ENCODE measurements at places on chromosomes 7 and 10.
A peak's percentile ranks its signal among the peaks of the same experiment; 100 is the strongest.

DNA sequence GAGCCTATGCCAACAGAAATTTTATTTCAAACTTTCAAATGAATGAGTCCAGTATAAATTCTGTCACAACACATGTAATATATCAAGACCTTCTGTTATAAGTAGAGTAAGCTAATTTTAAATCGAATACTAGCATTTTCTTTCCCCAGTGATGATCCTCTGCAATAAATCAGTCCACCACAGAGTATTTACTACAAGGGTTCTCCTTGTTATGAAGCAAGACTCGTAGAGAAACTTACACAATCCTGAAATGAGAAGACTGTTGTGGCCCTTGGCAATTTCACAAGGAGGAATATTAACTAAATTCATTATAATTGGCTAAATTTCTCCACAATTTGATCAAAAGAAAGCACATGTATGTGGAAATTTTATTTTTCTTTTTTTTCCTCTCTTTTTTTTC is 312.4 kb upstream of the DGKB start:
- DNase-seq, result no peak

- DNase-seq, result no peak
Observed at GRCh38 chr10:35986756-35987502, 344.8 kb upstream of the FZD8 start.

DNA sequence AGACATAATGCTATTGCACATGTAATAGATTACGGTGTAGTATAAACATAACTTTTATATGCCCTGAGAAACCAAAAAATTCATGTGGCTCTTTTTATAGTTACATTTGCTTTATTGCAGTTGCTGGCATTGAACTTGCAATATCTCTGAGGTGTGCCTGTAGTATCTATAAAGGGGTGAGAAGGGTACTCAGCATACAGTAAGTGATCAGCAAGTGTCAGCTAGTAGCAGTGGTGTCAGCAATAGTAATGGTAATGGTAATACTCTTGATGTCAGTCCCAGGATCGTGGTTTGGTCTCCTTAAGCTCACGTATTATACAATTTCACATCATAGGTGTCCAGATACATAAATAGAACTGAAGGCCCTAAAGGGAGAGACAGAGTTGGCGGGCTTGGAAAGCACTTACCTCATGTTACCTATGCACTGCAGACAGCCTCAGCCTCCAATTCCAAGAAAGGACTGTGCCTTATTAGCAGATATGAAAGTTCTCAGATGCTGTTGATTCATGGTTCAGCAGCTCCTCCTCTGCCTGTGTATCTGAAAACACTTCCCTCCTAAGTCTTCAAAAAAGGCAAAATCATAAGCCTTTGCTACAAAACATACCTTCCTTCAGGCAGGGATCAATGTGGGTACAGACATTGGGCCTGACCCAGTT is 6.6 kb upstream of the GIMAP7 start:
- no peak for DNase-seq

DNA sequence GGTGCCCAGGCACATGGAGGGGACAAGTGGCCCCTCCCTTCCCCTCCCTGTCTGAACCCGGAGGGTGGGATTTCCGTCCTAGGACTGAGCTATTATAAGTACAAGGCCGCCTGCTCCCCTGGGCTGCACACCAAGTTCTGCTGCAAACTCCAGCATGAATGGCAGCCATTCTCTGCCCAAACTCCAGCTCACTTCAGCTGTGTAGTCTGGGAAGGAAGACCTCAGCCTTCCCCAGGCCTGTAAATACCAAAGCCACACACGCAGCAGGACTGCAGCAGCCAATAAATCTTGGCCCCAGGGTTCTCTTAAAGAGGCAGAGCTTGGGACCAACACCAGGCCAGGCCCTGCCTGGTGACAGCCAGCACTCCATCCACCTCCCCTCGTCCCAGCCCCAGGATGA is 291.3 kb upstream of the ZMIZ1 start:
- DNase-seq, result no peak

GRCh38 chr10:79056736-79057391 is 11.9 kb upstream of the ZMIZ1 start:
- no peak for DNase-seq

GRCh38 chr7:75628055-75628454 is 110.7 kb downstream of the HIP1 start:
- no peak for DNase-seq

- no peak for DNase-seq
Observed at GRCh38 chr10:118564652-118565051, 30.8 kb downstream of the PRLHR start.

DNA sequence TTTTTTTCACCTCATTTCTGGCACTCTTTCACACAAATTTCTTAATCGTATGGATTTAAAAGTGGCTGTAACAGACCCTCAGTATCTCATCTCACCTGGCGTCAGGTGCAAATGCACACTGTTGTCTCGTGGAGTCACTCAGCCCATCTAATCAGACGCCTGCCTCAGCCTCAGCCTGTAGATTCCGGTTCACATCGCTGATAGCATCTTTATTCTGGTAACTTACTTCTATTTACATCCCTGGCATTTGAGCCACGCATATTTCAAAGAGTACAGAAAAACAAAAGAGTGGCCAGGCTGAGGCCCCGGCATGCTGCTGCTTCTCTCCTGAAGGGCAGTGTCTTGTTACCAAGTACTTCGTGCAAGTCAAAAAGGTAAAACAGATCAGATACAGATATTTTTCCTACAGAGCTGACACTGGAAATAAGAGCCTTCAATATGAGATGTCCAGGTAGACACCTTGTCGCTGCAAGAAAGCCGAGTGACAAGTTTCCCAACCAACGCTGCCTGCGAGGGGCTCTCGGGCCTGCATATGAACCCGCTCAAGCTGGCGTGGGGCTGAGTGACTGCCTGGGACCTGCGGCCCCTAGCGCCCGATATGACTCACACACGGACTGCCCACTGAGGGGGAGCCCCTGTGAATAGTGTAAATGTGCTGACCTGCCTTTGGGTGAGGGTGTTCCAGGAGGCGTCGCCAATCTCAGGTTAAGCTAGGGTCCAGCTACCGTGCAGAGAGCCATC is 4.3 kb downstream of the VIPR2 start:
- DNase-seq, result no peak

DNA sequence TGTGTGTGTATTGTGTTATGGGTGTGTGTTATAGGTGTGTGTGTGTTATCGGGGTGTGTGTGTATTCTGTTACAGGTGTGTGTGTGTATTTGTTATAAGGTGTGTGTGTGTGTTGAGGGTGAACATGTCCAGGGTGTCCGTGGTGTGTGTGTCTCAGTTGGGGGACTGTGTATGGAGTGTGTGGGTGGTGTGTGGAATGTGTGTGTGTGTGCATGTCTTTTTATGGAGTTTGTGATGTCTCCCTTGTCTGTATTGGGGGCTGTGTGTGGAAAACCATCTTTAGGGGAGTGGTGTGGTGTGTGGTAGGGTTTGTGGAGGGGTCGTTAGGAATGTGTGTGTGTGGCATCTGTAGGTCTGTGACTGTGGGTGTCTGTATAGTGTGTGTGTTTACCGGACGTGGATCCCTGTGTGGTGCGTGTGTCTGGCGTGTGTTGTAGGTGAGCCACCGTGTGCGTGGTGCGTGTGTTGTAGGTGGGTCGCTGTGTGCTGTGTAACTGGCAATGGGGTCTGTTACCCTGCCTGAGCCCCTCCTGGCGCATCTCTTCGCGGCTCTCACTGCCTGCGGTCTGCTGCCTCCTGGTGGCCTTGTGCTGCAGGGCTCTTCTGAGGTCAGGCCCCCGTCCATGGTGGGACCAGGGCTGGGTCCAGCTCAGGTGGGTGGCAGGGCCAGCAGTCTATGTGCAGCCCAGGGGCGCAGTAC is 61.7 kb downstream of the PALD1 start:
- no peak for DNase-seq

DNA sequence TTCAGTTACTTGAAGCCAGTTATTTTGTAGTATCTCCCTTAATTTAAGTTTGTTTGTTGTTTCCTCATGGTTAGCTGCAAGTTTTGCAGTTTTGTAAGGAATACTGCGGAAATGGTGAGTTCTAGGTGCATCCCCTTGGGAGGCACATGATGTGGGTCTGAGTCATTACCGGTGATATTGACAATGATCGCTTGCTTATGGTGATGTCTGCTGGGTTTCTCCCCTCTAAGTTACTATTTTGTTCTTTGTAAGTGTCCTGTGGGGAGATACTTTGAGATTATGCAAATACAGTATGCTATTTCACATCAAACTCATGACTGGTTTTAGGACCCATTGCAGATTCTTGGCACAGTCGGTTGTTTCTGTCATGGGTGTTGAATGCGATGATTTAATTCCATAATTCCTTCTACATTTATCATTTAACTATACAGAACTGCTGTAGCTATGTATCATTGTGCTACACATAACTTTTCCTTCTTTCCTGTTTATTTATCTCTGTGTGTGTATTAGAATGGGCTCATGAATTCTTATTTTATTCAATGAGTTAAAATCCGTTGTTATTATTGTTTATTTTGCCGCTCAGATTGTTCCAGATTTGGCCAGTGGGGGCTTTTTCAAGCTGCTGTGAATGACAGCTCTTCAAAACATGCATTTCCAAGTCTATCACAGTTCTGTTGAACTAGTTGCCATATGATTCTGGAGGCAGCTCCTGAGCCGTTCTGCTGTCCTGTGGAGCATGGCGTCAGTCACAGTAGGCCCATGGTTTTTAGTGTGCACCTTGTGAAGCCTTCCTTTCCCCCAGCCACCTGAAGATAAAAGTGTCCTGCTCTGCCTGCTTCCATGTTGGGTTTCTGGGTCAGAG is 18.4 kb downstream of the TSPAN14 start:
- DNase-seq, result no peak

- DNase-seq, result no peak
Observed at GRCh38 chr7:131008840-131009711, 275.1 kb upstream of the KLF14 start.

- DNase-seq, result no peak
Observed at GRCh38 chr7:119514326-119514725, 758.6 kb upstream of the KCND2 start.

- no peak for DNase-seq
Observed at GRCh38 chr10:34728361-34728760, 86.7 kb downstream of the PARD3 start.

DNA sequence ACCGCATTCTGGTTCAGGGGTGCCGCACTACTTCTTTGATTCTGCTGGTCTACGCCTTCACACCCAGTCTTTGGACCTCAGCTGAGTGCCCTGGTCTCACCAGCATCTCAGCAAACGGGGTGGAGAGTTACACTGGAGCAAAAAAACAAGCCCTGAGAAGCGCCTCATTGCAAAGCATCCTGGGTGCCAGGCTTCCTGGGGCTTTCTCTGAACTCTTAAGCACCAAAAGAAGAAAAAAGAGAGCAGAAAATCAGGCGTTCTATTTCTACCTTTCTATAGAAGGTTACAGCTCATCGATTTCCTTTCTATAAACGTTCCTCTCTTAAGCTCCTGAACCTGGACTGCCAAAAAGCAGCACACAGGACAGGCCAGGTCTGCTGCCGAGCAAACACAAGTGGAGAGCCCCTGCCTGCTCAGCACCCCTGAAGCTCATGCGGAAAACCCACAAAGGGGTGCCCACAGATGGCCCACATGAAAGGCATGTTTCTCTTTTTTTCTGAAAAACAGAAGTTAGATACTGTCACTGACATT is 217.9 kb downstream of the SFMBT2 start:
- DNase-seq, result peak; percentile 30

DNA sequence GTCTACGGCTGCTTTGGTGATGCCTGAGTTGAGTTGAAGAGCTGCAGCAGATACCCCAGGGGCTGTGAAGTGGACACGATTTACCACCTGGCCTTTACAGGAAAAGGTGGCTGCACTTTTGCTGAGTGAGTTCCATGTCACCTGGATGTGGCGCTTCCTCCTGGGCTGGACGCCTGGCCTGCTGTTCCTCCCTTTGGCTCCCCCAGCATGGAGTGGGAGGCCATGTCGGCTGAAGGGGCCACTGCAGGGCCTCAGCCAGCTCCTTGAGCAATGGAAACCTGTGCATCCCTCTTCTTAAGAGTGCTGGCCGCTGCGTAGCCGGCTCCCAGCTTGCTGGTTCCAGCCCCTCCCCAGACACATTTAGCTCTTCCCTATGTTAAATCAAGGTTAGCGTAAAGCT is 221.0 kb downstream of the GLRX3 start:
- DNase-seq, result no peak

- DNase-seq, result no peak
Observed at GRCh38 chr7:147008530-147008929, 891.9 kb downstream of the CNTNAP2 start.

DNA sequence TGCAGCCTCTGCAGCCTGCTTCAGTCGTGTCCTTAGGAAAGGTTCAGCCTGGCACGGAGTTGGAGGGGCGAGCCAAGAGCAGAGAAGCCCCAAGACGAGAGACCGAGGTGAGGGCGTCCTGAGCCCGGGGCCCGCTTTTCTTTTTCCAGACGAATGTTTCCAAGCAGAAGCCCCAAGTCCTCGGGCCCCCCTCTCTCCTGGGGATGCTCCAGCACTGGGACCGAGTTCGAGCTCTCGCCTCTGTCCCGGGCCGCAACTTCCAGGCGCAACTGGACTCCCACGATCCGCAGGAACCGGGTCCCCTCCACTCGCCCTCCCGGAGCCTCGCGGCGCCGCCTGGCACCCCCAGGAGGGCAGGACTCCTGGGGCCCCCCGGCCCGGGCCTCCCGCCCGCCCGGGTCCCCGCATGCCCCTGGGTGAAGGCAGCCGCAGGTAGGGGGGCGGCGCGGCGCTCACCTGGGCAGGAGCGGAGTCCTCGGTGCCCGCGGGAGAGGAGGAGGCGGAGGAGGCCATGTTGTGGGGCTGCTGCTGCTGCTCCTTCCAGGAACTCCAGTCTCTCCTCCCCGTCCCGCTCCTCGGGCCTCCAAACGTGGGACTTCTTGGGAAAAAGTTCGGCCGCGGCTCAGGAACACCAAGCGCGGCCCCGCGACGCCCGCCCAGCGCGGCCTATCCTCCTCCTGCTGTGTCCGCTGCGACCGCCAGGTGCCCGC is 45.3 kb upstream of the CDK1 start:
- no peak for DNase-seq

DNA sequence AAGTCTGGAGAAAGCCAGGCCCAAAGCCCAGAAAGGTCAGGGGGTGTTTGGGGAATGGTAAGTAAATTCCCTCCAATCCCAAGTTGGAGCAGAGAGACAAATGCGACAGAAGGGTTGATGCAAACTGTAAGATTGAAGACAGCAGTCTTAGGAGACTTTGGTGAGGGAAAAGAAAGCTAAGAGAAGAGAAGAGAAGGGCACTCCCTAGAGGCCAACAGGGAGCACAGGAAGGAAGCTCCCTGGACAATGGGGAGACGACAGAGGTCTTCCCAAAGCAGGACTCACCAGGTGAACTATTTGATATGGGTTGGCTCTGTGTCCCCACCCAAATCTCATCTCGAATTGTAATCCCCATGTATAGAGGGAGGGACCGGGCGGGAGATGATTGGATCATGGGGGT is 151.5 kb downstream of the KIF20B start:
- no peak for DNase-seq

- no peak for DNase-seq
Observed at GRCh38 chr7:41383596-41383995, 319.3 kb downstream of the INHBA start.

DNA sequence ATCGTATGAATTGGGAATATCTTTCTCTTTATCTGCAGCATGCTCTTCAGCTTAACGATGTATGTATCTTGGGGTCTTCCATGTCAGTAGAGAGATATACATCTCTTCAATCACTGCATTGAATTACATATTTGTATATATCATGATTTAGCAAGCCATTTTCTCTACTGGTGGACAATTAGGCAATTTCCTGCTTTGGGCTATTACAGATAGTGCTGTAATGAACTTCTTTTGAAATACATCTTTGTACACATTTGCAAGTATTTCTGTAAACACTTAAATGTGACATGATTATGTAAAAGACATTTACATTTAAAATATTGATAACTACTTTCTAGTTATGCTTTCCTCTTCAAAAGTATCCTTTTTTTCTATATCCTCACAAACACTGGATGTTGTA is 199.0 kb downstream of the PPP1R9A start:
- no peak for DNase-seq

- DNase-seq, result no peak
Observed at GRCh38 chr7:94643771-94644545, 12.0 kb downstream of the SGCE start.

Measured in stimulated activated CD4-positive, alpha-beta T cell treated with anti-CD3 and anti-CD28 coated beads, Interleukin-1b, Interleukin-23, amount 100 ng/mL, for 1 hour (primary cell).